ENCODE measurements at places on chromosomes 5 and 9.

GRCh38 chr5:40689438-40689837 is 9.7 kb downstream of the PTGER4 start:
- peak; percentile 37 for DNase-seq

DNA sequence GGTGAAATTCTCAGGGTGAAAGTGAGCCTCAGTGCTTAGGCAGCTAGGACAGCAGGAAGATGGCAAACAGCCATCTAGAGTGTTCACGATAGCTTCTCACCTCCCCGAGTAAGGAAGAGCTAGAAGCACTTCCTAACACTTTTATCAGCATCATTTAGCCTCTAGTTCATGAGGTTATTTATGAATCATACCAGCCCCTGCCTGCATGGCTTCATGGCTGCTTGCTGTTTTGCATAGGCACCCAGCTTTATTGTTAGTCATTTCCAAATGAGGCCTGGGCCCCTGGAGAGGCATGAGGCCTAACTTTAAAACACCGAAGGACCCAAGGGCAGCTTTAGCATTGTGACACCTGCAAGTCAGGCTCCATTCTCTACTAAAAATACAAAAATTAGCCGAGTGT is 134.9 kb upstream of the PANK3 start:
- no peak for DNase-seq

DNA sequence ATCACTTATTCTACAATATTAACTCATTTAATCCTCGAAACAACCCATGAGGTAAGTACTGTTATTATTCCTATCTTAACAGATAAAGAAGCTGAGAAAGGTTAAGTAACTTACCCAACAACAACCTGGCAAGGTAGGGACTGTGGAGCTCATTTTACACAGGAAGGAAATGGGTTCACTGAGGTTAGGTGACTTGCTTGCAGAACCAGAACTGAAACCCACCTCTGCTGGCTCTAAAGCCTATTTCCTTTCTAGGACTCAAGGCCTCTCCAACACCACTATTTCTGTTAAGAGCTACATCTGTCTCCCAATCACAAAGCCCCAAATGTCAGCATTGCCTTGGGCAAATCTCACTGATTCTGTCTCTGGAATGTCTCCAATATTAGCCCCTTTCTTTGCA is 38.9 kb upstream of the IFNK start:
- DNase-seq, result no peak

DNA sequence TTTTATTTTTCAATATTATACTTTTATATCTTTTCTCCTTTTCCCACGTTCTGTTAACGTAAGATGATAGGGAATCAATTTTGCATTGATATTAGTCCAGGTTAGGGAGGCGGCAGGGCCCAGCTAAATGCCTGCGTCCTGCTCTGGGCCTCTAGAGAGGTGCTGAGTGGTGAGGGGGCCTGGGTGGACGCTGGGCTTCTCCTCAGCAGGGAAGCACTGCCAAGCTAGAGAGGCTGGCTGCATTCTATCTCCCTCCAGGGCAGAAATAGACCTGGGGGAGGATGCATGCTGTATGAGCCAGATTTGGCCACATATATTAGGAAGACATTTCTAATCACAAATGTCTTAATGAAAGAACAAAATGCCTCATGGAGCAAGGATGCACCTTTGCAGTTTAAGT is 43.6 kb upstream of the NKX2-5 start:
- DNase-seq, result no peak

DNA sequence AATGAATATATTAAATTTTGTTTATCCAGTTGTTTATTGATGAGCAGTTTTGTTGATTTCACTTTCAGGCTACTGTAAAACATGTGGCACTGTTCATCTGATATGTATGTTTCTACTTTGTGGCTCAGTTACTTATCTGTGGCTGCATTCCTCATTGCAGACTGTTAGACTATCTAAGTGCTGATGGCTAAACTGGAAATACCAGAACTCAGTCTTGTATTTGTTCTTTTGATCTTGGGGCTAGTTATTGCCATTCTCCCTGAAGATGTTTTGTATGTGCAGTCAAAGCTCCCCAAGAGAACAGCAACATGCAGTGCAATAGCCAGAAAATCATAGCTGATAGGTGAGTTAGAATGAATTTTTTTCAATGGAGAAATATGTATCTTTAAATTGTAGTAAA is 162.2 kb downstream of the GADD45G start:
- no peak for DNase-seq

DNA sequence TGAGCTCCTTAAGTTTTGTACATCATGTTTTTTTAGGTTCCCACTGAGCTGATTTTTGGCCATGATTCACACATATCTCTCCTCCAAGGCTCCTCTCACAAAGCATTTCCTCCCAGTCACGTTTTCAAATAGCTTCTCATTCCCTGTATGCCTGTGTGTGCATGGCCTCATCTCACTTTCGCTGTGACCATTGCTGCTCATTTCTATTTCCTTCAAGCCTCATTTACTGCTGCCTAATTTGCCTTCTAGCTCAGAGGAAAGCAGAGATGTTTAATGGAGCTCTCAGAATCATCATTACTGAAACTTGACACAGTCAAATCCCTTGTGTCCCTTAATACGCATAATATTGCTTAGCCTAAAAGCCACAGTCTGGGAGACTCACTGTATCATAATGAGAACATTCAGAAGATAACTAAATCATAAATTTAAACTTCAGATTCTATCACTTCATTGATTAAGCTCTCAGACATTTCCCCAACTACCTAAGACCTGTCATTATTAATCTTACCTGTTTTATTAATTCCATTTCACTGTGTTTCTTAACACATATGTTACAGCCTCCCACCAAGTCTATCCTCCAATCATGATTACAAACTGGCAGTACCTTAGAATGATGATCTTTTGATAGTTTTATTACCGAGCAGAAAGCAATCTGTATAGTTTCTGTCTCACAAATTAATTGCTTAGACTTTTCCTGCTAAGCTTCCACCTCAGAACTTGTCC is 278.3 kb upstream of the PTGER4 start:
- DNase-seq, result no peak

DNA sequence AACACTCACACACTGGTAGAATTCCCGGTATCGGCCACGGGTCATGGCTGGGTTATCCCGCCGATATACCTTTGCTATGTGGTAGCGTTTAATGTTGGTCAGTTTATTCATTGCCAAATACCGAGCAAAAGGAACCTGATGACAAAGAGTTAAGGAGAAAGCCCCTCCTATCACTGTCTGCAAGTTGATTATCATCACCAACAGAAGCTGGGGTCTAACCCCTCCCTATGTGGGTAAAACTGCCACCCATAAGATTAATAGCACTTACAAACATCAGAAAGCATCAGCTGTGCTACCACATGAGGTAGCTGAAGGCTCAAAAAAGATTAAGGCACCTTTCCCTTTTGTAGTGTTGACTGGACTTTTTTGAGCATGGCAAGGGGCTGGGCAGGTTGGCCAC is 5.6 kb upstream of the DND1 start:
- DNase-seq, result no peak

DNA sequence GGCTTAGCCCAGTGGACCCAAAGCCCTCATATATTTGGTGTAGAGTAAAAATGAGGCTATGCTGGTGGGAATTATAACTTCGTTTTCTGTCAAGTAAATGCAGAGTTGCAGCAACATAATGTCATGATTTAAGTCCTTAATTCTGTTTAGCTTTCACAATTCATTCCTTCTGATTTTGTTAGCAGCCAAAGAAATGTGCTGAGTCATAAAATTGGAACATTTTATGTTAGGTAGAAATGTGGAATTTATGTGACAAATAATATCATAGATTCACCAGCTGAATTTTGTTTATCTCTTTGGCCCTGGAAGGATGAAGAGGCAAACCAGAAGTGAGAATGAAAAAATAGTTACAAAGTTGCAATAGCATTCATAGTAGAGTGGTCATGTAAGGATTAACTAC is 247.0 kb downstream of the TRPM3 start:
- no peak for DNase-seq

GRCh38 chr9:108245331-108245730 is 610.5 kb downstream of the ACTL7B start:
- DNase-seq, result no peak

DNA sequence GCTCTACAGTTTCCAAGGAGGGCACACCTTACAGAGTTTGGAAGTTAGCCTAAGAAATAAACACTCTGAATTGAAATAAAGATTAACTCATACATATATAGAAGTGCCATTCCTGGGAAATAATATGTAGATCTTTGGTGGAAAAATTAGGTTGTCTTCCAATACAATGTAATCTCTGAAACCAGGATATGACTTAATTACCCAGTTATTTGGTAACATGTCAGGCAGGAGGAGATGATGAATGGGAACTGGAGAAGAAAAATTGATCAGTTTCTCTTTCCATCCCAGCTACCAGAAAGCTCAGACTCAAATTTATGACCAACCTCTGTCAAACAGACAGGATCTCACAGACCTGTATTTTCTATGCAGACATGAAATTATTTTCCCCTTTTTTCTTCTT is 215.2 kb upstream of the SNX2 start:
- no peak for DNase-seq

- peak; percentile 50 for DNase-seq
Measured at GRCh38 chr9:75891277-75891741, 836 bp downstream of the PCSK5 start.

DNA sequence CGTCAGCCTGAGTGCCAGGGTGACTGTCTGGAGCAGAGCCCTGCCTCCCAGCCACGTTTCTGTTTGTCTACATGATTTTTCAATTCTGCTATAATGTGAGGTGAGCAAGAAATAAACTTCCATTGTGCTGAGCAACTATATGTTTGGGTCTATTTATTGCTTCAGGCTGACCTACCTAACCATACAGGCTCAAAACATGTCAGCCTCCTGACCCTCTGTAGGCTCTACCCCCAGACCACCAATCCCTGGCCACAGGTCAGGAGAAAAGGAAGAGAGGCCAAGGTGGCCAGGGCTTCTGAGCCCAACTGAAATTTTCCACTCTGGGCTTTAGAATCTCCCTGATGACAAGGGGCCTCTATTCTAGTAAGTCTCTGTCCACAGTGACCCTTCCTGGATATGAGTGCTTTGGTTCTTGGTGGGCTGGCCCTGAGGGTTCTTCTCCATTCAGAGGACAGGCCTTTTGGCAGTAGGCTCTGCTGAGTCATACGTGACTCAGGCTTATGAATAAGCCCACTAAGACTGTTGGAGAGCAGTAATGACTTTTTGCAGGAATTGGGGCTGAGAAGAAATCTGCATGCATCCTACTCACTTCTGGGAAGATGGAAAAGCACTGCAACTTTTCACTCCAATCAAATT is 117.2 kb upstream of the TBCA start:
- DNase-seq, result no peak

DNA sequence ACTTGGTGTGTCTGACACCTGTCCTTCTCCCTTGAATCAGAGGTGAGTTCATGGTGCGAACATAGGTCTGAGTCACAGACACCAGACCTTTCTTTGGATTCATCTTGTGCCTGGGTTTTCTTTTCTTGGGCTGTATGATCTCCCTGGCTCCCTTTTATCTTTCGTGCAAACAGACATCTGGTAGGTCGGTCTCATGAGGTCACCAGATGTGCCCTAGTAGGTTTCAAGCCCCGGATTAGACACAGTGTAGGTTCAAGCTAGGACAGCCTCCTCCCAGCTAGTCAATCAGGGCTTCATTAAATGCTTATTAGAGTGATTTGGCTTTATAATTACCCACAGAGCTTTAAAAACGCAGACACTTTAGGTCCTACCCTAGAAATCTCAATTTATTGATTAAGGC is 106.0 kb upstream of the MYO10 start:
- no peak for DNase-seq

- DNase-seq, result no peak
Measured at GRCh38 chr5:61350535-61350934, 18.5 kb downstream of the ZSWIM6 start.

DNA sequence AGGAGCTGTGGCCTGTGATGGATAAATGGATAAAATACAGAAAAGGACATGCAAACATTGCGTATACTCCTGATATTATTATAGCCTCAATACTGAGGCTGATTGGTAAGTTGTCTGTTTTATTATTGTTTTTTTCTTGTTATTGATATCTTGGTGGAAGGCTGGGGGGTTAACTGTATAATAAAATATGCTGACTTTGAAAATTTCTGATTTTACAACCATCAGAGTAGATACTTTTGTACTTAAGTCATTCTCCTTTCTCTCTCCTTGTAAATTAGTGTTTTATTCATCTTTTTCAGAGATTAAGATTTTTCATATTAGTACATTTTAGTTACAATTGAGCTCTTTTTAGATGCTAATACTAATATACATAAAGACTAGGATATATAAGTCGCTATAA is 53.5 kb downstream of the ICE1 start:
- no peak for DNase-seq

- DNase-seq, result no peak
Measured at GRCh38 chr9:117462861-117463260, 48.0 kb upstream of the ASTN2 start.

DNA sequence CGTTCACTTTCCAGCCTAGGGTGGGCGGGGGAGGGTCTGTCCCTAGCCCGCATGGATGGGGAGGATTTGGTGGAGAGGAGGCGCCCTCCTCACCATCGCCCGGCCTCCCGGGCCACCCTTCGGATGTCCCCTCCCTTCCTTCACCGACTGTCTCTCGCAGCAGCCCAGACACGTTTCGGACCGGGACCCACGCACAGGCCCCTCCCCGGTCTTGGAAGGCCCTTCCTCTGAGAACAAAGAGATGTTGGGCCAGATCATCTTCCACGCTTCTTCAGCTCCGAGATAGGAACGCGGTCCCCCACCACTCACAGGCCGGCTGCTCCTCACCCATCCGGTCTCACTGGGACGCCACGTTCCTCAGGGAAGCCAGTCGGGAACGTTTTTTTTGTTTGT is 640 bp upstream of the DPM2 start:
- DNase-seq, result peak; percentile 45

DNA sequence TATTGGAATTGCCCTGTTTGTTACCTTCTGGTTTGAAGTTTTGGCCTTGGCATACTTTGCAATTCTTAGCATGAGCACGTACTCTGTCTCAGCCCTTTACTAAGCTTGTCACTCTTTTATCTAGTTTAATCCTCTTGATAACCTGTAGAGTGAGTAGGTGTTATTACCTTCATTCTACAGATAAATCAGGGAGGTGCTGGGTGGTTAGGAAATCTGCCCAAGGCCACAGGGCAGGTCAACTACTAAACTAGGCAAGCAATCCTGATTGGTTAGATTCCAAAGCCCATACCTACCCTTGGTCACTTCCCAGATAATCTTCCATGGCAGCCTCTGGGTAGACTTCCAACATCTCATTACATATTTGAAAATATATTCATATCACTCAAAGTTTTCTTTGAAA is 65.7 kb downstream of the PCSK5 start:
- no peak for DNase-seq

DNA sequence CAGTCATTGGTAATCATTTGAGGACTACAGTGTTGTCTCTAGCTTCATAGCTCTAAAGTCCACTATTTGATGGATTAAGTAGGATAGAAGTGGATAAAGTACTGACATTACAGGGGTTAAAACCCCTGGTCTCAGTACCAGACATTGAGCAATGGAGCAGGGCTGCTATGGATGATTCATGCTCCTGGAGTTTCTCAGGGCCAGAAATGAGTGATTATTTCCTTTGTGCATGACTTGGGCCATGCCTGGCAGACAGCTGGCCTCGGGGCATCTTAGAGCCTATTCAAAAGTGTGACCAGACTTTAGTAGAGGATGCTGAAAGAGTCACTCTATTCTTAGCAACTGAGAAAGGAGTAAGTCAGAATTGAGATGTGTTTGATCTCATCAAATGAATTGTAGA is 350.7 kb upstream of the TLE4 start:
- no peak for DNase-seq

All from CD4-positive, alpha-beta T cell treated with Interleukin-6 for 4 hours (primary cell).